Renal cortical epithelial cell (primary cell): ENCODE measurements at places on chromosomes 7 and 10.

- DNase-seq = peak; percentile 33
Measured at GRCh38 chr7:105336009-105336408, 52.7 kb downstream of the SRPK2 start.

- no peak for DNase-seq
Measured at GRCh38 chr7:105489409-105489808, 32.7 kb downstream of the PUS7 start.

- DNase-seq = no peak
Measured at GRCh38 chr7:78379148-78379547, 580.6 kb downstream of the PHTF2 start.

DNA sequence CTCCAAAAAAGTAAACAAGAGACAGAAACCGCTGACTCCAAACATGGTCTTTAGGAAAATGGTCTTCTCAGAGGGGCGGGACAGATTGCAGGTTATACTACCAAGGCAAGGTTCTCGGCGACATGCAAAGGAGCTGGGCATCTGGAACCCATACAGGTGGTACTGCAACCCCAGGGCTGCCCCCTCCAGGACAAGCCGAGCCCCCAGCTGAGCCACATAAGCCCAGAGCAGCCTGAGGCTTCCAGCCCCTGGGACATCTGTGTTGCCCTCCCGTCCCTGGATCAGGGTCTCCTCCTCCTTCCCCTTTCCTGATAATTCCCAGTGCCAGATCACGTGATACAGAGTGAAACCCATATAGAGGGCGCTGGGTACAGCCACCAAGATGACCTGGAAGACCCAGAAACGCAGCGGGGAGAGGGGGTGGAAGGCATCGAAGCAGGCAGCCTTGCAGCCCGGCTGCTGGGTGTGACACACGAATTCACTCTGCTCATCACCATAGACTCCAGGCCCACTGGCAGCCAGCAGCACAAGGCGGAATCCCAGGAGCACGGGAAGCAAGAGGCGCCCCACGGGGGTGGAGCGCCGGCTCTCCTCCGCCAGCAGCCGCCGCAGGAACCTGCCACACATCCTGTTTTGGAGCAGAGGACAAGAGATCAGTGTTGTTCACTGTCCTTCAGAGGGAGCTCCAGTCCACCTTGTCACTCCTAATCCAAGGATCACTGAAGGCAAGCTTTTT lies at the start of gene GJC3:
TSS of gene GJC3 (minus strand) at position 627 of the 736 bp plus-strand sequence. CDS start at position 627, 0 bp downstream.
- DNase-seq = peak; percentile 54

DNA sequence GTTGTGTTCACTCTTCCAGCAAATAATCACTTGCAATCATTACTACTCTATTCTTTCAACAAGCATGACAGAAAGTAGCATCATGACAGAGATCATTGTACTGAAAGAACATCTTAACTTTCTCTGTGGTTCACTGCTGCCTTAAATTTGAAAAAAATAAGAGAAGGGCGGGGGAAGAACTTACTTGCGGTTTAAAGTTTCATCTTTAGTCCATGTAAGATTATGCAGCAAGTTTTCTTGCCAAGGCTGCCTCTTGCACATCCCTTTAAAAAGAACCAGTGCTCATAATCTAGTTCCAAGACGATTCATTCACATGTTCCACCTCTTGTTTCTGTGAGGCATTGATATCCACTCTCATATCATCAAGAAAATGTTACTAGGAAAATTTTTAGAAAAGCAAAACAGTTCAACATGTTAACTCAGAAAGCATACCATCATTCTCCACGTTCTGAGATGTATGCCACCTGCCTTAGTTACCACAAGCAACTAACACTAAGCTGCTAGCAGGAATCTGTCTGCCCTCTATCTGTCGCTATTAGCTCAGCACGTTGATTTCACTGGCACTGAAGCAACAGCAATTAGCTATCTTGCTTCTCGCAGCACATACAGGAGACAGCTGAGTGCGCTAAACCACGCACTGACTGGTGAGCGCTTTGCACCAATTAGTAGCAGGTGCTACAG lies at the start of gene PCDH15:
TSS of gene PCDH15 (minus strand) at position 491 of the 681 bp plus-strand sequence. CDS start 136,969 bp downstream, outside the sequence.
- peak; percentile 80 for DNase-seq

GRCh38 chr10:4661511-4662255 lies 164.3 kb upstream of the AKR1E2 start:
- peak; percentile 28 for DNase-seq

DNA sequence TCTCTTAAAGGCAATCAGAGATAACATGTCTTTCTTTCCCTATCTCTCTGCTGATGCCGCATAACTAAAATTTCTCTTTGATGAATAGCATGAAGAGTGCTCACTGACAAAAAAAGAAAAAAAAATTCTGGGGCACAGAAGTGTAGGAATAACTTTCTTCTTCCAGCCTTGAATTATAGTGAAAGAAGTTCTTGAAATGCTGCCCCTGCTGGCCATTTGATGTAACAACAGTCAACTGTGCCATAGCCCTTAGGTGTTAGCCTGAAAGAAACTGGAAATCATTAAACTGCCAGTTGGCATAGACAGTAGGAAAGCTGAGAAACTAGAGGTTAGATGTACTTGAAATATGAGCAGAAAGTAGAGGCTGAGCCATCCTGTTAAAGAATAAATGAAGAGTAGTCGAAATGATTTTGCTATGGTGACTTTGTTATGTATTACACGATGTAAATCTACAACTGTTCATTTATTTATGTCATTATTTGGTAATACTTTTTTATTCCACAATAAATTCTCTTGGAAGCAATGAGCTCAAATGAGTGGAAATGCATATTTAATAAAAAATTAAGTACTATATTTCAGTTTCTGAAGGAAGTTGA lies 48.3 kb upstream of the FAM171A1 start:
- DNase-seq = peak; percentile 69

DNA sequence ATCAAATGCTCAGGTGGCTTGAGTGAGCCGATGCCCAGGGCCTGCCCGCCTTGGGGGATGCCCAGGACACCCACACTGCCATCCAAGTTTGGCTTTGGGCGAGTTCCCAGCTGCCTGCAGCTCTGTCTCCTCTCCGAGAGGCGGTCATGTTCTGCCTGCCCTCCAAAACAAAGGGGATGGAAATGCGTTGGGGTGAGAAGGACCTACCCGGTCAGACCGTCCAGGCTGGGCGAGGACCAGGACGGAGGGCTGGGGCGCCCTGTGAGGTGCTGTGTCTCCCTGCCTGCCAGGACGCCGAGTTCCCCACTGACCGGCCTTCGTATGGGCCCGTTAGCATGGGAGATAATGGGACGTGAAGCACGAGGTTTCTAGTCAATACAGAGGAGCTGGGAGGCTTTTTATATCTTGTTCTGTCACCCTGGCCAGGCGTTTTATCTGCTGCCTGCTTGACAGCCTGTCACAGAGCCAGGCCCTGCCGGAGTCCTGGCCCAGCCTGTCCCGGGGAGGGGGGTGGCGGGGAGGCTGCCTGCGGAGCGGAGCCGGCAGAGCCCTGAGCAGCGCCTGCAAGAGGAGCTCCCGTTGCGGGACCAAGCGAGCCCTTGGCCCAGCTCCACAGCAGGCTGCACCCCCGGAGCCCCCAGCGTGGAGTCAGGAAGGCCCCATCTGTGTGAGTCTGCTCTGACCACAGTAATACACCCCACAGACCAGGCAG lies 22.0 kb upstream of the ELFN1 start:
- DNase-seq = no peak

DNA sequence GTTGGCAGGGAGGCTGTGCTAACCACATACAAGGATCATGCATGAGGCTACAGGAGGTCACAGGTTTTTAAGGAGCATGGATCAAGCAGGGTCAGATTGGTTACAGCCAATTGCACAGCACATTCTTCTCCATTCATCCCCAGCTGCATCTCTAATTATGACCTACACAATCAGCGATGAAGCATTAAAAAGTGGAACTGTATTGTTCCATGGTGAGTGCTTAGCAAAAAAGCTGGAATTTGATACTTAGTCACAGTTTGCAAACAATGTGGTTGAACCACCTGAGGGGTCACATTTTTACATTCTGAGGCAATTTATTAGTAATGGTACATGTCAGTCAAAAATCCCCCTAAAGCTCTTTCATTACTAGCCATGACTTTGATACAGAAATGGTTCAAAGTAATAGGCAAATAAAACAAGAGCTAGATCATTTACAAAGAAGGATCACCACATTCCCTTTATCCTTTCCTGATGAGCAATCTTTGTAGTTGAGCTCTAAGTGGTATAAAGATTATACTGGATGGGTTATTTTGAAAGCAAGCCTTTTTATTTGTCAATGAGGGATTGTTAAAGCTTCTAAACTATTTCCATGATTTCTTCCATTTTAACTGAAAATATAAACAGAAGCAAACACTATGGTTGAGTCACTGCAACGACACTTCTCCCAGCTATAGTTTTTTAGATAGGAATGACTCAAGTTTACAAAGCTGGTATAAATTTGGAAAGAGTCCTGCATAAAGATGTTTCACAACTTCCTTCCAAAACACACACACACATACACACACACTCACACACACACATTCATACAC lies 217.8 kb upstream of the SEMA3A start:
- peak; percentile 99 for DNase-seq

DNA sequence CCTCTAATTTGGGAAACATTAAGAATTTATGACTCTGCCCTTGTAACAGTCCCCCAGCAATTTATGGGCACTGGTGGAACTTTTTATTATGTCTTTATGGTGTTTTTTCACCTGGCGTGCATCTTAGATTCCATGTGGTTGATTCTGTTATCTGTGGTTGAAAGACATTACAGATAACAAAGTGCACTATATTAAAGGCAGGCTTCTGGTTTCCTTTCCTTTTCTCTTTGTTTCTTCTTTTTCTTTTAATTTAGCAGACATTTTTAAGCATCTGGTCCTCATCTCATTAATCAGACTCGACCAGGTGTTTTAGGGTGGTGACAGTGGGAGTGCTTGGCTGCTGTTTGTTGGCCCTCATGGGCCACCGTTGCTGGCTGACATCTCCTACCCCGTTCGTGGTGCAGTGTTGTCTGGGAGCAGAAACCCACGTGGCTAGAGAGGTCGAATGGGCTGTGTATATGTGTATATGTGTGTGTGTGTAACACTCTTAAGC lies 77.4 kb downstream of the LRMDA start:
- no peak for DNase-seq

DNA sequence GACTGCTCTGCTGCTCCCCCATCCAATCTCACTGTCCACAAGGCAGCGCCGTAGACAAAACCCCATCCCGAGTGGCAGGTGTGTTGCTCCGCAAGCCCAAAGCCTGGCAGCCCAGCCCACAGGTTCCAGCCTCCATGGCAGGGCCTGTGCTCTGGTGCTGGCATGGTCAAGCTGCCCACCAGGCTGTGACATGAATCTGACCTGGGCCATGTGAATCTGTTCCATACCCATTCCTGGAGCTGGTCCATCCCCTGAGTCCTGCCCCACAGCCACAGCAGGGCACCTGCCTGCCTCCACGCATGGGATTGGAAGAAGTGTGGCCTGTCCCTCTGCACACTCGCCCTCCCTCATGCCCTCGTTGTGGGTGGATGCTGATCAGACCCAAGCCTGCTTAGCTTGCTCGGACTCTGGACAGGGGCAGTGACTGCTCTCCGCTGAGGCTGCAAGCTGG lies 128.8 kb downstream of the PTPN20 start:
- DNase-seq = no peak

GRCh38 chr10:127619546-127620325 lies 70.6 kb downstream of the NPS start:
- no peak for DNase-seq

DNA sequence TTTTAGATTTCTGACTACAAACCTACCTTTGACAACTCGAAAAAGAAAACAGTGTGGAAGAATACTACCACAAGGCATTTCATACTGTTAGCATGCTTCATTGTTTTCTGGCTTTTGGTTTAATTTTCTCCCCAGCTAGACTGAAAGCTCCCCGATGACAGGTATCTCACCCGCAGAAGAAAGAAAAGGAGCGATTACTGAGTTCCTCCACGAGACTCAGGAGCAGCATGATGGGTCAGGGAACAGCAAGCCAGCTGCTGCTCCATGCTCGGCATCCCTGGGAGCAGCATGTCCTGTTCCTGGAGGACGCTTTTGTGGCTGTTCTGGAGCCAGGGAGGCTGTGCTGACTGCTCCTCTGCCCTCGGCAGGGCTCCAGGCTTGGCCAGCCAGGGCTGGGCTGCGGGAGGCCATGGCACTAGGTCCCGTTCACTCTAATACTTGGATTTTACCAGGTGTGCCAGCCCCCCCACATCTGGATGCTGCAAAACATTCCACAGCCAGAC lies 133.4 kb downstream of the PRKAG2 start:
- no peak for DNase-seq

DNA sequence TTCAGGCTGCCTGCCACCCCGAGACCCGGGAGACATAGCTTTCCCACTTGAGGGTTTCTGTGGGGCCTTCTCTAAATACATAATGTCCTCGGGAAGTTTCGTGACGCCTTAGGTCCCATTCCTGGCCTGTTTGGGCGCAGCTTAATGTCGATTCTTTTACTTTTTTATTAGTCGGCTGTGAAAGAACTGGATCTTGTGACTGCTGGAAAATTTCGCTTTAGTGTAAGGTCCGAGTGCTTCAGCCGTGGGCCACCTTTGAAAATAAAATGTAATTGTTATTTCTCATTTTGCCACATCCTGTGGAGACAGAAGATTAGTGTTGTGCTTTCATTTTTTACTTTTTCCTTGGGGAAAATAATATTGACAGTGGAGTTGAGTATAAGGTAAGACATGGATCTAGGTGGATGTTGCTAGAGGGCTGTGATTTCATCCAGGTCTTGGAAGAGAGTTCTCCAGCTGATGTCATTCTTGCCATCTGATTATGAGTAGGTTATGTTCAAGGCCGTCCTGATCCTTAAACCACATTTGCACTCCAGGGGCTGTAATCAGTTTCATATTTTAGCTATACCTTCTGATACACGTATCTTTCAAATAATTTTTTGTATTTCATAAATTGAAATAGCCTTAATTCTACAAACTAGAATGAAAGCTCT lies 830 bp downstream of the RAB18 start:
- peak; percentile 33 for DNase-seq

- peak; percentile 67 for DNase-seq
Measured at GRCh38 chr7:73830681-73831583, at the start of gene CLDN4. TSS of gene CLDN4 (plus strand) at chr7:73830996. CDS start at chr7:73831202, 206 bp downstream.

DNA sequence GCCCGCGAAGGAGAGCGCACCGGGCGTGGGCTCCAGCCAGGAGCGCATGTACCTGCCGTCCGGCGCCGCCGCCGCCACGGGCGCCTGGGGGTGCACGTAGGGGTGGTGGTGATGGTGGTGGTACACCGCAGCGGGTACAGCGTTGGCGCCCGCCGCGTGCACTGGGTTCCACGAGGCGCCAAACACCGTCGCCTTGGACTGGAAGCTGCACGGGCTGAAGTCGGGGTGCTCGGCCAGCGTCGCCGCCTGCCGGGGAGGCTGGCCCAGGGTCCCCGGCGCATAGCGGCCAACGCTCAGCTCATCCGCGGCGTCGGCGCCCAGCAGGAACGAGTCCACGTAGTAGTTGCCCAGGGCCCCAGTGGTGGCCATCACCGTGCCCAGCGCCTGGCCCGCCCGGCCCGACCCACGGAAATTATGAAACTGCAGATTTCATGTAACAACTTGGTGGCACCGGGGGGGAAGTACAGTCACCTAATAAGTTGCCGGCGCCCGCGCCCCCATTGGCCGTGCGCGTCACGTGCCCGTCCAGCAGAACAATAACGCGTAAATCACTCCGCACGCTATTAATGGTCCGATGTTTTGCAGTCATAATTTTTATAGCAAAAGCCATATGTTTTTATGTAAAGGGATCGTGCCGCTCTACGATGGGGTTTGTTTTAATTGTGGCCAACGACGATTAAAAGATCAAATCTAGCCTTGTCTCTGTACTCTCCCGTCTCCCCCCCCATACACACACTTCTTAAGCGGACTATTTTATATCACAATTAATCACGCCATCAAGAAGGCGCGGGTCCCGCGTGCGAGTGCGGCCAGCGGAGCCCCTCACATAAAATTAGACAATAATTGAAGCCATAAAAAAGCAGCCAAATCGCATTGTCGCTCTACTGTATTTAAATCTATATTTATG lies at the start of gene HOXA9:
TSS of gene HOXA9 (minus strand) at position 449 of the 907 bp plus-strand sequence. CDS start at position 369, 80 bp downstream.
- peak; percentile 80 for DNase-seq
